ENCODE measurements at places on chromosomes 3 and 15. TPM values are rescaled to one million over a fixed set of nuclear protein-coding genes. Genes with fewer than 3 reads are reported as not detected.

- H3K36me3 ChIP-seq: no peaks in the 10 kb centered on the region
- no peaks in the 10 kb centered on the region for H3K27me3 ChIP-seq
- no peak overlapping the region for H3K4me3 ChIP-seq
- H3K4me1 ChIP-seq: no peaks in the 10 kb centered on the region
Measured at GRCh38 chr15:95590533-95591044, 739.9 kb upstream of the NR2F2 start.

DNA sequence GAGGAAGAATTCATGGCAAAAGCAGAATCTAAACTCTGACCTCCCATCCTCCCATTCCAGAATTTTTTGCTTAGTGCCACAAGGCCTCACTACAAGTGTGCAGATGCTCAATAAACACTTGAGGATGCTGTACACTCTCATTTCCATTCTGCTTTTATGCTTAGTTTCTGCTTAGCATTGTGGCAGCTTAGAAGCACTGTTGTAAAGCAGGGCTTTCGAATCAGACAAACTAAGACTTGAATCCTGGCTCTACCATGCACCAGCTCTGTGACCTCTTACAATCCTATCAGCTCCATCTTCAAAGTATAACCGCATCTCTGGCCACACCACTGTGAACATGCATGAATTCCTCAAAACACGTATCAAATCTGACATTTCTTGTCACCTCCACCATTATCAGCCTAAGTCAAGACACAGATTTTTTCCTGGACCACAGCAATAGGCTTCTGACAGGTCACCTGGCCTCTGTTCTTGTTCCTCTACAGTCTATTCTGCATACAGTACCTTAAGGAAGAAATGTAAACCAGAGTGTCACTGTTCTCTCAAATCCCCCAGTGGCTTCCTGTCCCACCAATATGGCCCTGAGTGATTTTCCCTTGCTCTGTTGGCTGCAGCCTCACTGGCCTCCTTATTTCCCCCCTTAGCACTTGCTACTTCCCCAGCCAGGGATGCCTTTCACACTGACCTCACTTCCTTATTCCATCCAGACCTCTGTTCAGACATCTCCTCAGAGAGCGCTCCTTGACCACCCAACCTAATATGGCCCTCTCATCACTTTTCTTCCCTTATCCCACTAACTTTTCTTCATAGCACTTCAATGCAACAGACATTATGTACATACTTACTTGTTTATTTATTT, 8.1 kb upstream of the PHC3 start:
- no peaks in the 10 kb centered on the region for H3K36me3 ChIP-seq
- H3K27ac ChIP-seq: no peak overlapping the region
- DNase-seq: no peak
- no peaks in the 10 kb centered on the region for H3K27me3 ChIP-seq

GRCh38 chr15:71545223-71545760, 265.1 kb upstream of the NR2E3 start:
- DNase-seq: no peak
- no peaks in the 10 kb centered on the region for H3K4me1 ChIP-seq
- H3K27ac ChIP-seq: no peak overlapping the region
- no peaks in the 10 kb centered on the region for H3K27me3 ChIP-seq
- H3K4me3 ChIP-seq: no peak overlapping the region

Gene LSMEM2
- total RNA-seq: not detected

DNA sequence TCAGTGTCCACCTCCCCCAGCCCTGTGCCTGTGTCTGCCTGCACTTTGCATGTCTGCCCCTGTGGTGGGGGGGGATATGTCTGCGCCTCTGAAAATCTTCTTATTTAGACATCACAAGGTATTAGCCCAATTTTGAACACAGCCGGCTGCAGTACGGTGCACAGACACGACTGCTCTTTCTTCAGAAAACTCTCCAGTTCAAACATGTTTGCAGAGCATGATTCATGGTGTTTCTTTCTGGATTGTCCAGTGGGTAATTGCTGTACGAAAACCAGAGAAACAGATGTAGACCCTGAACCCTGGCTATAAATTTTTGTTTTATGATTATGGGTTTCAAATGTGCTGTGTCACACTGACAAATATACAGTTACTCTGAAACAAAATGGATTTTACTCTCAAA, 3.4 kb upstream of the RARB start:
- H3K27ac ChIP-seq: no peak overlapping the region
- no peak for DNase-seq
- no peaks in the 10 kb centered on the region for H3K4me1 ChIP-seq
- H3K27me3 ChIP-seq: no peaks in the 10 kb centered on the region

Gene CHRNB4
- total RNA-seq: not detected

Gene SI
- 42.4 TPM for total RNA-seq

DNA sequence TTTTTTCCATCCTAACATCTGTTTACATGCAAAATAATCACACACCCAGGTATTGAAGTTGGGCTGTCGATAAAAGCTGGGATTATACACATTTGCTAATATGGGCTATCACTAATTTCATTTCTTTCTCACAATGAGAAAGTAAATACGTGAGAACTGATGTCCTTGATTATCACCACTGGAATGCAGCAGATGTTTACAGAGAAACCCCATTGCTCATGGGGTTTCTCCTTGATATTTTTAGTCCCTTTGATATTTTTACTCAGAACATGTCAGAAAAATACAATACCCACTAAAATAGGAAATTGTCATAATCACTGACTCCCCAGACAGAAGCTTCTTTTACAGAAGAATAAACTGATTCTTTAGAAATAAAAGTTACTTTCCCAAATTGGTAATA, 535.1 kb upstream of the CCDC54 start:
- H3K36me3 ChIP-seq: no peaks in the 10 kb centered on the region
- DNase-seq: no peak
- no peak overlapping the region for H3K27ac ChIP-seq
- no peaks in the 10 kb centered on the region for H3K27me3 ChIP-seq
- H3K4me3 ChIP-seq: no peak overlapping the region

- H3K4me3 ChIP-seq: no peak overlapping the region
- no peaks in the 10 kb centered on the region for H3K27me3 ChIP-seq
- H3K36me3 ChIP-seq: no peaks in the 10 kb centered on the region
- H3K27ac ChIP-seq: no peak overlapping the region
- no peak for DNase-seq
Measured at GRCh38 chr3:149331396-149331795, 2.0 kb downstream of the TM4SF18 start.

Gene IL17RB
- total RNA-seq: 25.7 TPM

GRCh38 chr3:117786349-117786748, 1076.8 kb downstream of the TUSC7 start:
- no peak for DNase-seq
- no peak overlapping the region for H3K4me3 ChIP-seq
- H3K27ac ChIP-seq: no peak overlapping the region

DNA sequence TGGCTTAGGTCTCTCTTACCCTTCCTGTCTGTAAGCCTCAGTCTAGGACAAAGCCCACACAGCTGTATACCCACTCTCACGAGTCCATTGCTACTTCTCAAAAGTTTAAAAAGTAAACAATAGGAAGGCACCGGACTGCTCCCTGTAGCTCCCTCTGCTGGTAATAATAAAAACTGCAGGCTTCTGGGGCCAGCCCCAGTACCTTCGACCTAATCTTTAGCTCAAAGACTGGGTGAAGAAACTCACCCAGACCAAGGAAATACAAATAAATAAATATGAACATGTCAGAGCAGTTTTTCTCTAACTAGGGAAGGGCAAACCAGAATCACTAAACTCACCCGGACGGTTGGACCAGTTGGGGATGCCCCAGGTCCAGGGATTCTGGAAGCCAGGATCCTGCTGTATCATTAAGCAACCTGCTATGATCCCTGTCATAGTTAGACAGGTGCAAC, 5.0 kb downstream of the FAM219B start:
- peaks cover 3% of the 10 kb centered on the region for H3K36me3 ChIP-seq
- peak; percentile 75 for DNase-seq
- peaks cover 9% of the 10 kb centered on the region for H3K4me1 ChIP-seq
- no peak overlapping the region for H3K27ac ChIP-seq
- no peak overlapping the region for H3K4me3 ChIP-seq

DNA sequence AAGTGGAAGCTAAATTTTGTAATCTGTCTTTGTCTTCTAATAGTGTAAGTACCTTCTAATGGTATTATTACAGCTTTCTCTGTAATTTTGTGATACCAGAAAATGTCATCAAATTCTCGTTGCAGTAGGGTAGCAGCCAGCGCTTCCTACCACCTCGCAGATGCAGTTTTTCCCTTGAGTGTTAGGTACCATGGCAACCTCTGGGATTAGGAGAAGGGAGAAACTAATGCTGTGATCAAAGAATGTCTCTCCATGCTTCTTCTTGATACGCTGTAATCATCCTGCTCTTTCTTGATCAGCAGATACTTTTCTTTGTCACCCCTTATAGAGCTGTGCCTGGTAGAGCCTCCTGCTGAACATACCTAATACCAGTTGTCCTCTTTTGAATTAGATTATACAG, 27.7 kb downstream of the SRP14 start:
- no peak overlapping the region for H3K4me3 ChIP-seq
- H3K4me1 ChIP-seq: no peaks in the 10 kb centered on the region
- DNase-seq: no peak
- H3K27ac ChIP-seq: no peak overlapping the region
- H3K36me3 ChIP-seq: peaks cover 4% of the 10 kb centered on the region

GRCh38 chr3:59265566-59265965, 215.7 kb upstream of the CFAP20DC start:
- no peaks in the 10 kb centered on the region for H3K4me1 ChIP-seq
- no peaks in the 10 kb centered on the region for H3K27me3 ChIP-seq
- H3K4me3 ChIP-seq: no peak overlapping the region
- no peak for DNase-seq
- no peaks in the 10 kb centered on the region for H3K36me3 ChIP-seq
- no peak overlapping the region for H3K27ac ChIP-seq

GRCh38 chr3:138220788-138221187, 33.7 kb downstream of the ARMC8 start:
- no peak overlapping the region for H3K27ac ChIP-seq
- DNase-seq: no peak
- peaks cover 12% of the 10 kb centered on the region for H3K36me3 ChIP-seq
- no peaks in the 10 kb centered on the region for H3K27me3 ChIP-seq
- H3K4me1 ChIP-seq: no peaks in the 10 kb centered on the region

GRCh38 chr3:125050488-125051090, 5.2 kb downstream of the HEG1 start:
- H3K36me3 ChIP-seq: no peaks in the 10 kb centered on the region
- peaks cover 4% of the 10 kb centered on the region for H3K4me1 ChIP-seq
- H3K4me3 ChIP-seq: no peak overlapping the region
- no peak for DNase-seq
- H3K27me3 ChIP-seq: no peaks in the 10 kb centered on the region

Gene LRRC28
- total RNA-seq: 28.4 TPM

DNA sequence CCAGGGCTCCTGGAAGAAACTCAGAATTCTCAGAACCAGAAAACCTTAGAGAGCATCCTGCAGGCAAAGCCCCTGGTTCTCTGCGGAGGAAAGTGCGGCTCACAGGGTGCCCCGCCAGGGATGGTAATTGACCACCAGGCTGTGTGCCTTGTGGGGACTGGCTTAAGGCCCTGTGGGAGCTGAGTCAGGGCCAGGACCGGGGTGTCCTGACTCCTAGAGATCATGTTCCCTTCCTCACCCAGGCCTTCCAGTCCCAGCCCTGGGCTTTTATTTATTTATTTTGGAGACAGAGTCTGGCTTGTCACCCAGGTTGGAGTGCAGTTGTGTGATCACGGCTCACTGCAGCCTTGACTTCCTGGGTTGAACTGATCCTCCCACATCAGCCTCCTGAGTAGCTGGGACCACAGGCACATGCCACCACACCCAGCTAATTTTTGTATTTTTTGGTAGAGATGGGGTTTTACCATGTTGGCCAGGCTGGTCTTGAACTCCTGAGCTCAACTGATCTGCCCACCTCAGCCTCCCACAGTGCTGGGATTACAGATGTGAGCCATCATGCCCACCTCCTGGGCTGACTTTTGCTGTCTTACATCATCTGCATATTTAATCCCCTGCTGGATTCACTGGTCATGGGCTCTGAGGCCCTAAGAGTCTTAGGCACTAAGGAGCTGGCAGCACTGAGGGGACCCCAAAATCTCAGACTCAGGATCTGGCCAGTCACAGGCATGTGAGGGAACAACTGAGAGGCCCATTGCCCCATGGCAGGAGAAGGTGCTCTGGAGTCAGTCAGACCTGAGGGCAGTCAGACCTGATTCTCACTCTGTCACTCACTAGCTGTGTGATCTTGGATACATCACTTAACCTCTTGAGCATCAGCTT, 20.4 kb upstream of the LAMP3 start:
- DNase-seq: no peak
- H3K27ac ChIP-seq: no peak overlapping the region
- no peaks in the 10 kb centered on the region for H3K4me1 ChIP-seq
- H3K27me3 ChIP-seq: peaks cover 21% of the 10 kb centered on the region

DNA sequence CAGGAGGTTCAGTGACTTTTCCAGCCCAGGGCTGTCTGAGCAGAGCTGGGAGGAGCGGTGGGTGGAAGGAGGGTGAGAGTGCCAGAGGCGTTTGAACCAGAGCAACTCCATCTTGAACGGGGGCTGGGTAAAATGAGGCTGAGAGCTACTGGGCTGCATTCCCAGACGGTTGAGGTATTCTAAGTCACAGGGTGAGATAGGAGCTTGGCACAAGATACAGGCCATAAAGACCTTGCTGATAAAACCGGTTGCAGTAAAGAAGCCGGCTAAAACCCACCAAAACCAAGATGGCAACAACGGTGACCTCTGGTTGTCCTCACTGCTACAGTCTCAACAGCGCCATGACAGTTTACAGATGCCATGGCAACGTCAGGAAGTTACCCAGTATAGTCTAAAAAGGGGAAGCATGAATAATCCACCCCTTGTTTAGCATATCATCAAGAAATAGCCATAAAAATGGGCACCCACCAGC, 60.2 kb downstream of the ABTB1 start:
- no peaks in the 10 kb centered on the region for H3K36me3 ChIP-seq
- H3K4me1 ChIP-seq: peaks cover 13% of the 10 kb centered on the region
- no peaks in the 10 kb centered on the region for H3K27me3 ChIP-seq

Gene OR4F6
- total RNA-seq: not detected

Gene SETMAR
- 7.9 TPM for total RNA-seq

DNA sequence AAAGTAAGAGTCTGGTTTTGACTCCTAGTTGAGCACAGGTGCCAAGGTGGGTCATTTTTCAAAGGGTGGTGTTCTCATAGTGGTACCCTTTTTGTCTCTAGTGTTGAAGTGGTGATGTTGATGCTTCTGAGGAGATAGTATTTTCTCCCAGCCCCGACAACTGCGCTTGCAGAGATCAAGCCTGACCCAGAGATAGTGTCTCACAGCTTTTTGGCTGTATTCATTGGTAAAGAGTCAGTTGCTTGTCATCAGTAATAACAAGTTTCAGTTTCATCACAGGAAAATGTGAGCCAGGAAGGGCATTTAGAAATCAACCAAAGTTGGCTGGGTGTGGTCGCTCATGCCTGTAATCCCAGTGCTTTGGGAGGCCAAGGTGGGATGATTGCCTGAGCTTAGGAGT, 139.3 kb downstream of the NFKBIZ start:
- H3K36me3 ChIP-seq: no peaks in the 10 kb centered on the region
- DNase-seq: no peak
- no peak overlapping the region for H3K27ac ChIP-seq
- no peaks in the 10 kb centered on the region for H3K27me3 ChIP-seq

GRCh38 chr3:129702934-129703712, 96.6 kb upstream of the PLXND1 start:
- H3K36me3 ChIP-seq: no peaks in the 10 kb centered on the region
- H3K27ac ChIP-seq: no peak overlapping the region
- no peak for DNase-seq
- H3K4me1 ChIP-seq: no peaks in the 10 kb centered on the region

Gene WHAMM
- 11.9 TPM for total RNA-seq

- no peak for DNase-seq
- H3K27me3 ChIP-seq: no peaks in the 10 kb centered on the region
- peaks cover 6% of the 10 kb centered on the region for H3K36me3 ChIP-seq
Measured at GRCh38 chr3:3133500-3133899, 6.8 kb downstream of the TRNT1 start.
